ENCODE measurements at places on chromosomes 2 and 18. TPM values are rescaled to one million over a fixed set of nuclear protein-coding genes. Genes with fewer than 3 reads are reported as not detected.

Gene MPP4
- 0.99 TPM for total RNA-seq

Gene CFAP65
- total RNA-seq, result not detected

Gene NEB
- 0.17 TPM for total RNA-seq

Gene SLC14A1
- 81.0 TPM for total RNA-seq

Gene DYNAP
- total RNA-seq, result not detected

Gene CNGA3
- total RNA-seq, result 0.17 TPM

Gene SALL3
- not detected for total RNA-seq

Data from smooth muscle cell of trachea (primary cell).